GM12878 (cell line): ENCODE measurements at places on chromosomes 1 and 21. TPM values are rescaled to one million over a fixed set of nuclear protein-coding genes. Genes with fewer than 3 reads are reported as not detected.

- no peak for DNase-seq
- 0 out of 2 replicates have a peak, but pooled peaks cover 1% of the 10 kb centered on the region for H3K27me3 ChIP-seq
- H3K4me3 ChIP-seq = no peak overlapping the region
- no peaks in the 10 kb centered on the region for H3K4me1 ChIP-seq
- H3K27ac ChIP-seq = no peak overlapping the region
Observed at GRCh38 chr1:62294261-62294660, 25.0 kb downstream of the KANK4 start.

GRCh38 chr1:47487850-47488450 lies 50.1 kb downstream of the FOXD2 start:
- DNase-seq = no peak
- H3K27me3 ChIP-seq = peaks cover 3% of the 10 kb centered on the region
- H3K27ac ChIP-seq = no peak overlapping the region

TP73 gene
- 49.6 and 54.2 TPM in 2 replicates for total RNA-seq

DNA sequence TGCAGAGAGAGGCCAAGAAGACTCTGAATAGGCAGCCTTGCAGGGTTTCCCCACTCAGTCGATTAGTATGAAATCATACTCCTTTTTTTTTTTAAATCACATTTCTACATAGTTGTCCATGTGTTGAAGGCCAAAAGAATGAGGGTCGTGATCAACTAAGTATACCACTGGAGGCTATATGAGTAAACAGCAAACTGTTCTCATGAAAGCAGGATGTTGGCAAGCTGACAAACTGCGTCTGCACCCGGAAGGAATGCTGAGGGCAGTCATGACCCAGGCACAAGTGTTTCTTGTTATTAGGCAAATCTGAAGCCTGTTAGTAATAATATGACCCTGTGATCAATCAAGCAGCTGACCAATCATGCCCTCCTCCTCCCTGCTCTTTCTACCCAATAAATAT lies 213.2 kb downstream of the USH2A start:
- H3K4me1 ChIP-seq = no peaks in the 10 kb centered on the region
- no peaks in the 10 kb centered on the region for H3K36me3 ChIP-seq
- no peak overlapping the region for H3K27ac ChIP-seq
- DNase-seq = no peak
- no peaks in the 10 kb centered on the region for H3K27me3 ChIP-seq
- no peak overlapping the region for H3K4me3 ChIP-seq

- H3K36me3 ChIP-seq = no peaks in the 10 kb centered on the region
- no peaks in the 10 kb centered on the region for H3K27me3 ChIP-seq
- no peak overlapping the region for H3K4me3 ChIP-seq
- no peak for DNase-seq
- H3K27ac ChIP-seq = no peak overlapping the region
Observed at GRCh38 chr1:112027696-112028095, 38.2 kb upstream of the KCND3 start.

- H3K4me1 ChIP-seq = no peaks in the 10 kb centered on the region
- peaks cover 2% of the 10 kb centered on the region; the same call in 1 of the 2 replicates for H3K27me3 ChIP-seq
- no peak overlapping the region for H3K27ac ChIP-seq
- no peak for DNase-seq
Observed at GRCh38 chr1:69569175-69569541, 1.4 kb downstream of the LRRC7 start.

CHRM3 gene
- total RNA-seq = not detected in 2 replicates

GJB5 gene
- not detected in 2 replicates for total RNA-seq

DNA sequence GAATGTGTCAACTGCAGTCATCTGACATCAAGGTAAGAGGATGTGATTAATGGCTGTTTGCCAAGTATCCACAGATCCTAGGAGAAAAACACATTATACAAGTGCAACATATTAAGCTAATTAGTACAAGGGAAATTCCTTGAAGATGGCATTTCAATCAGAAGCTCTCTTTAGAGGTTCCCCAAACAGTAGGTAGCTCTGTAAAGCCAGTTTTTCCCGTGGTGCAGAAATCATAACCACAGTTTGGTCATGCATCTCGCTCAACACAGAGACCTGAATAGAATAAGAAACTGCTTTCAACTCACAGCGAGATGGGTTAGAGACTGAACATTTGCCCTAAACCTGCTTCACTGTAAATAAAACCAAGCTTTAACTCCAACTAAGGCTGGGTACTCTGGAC lies 230.5 kb upstream of the CAMK1G start:
- H3K27me3 ChIP-seq = no peaks in the 10 kb centered on the region
- H3K27ac ChIP-seq = no peak overlapping the region
- DNase-seq = no peak
- H3K36me3 ChIP-seq = no peaks in the 10 kb centered on the region

LDLRAD1 gene
- not detected in 2 replicates for total RNA-seq

DNA sequence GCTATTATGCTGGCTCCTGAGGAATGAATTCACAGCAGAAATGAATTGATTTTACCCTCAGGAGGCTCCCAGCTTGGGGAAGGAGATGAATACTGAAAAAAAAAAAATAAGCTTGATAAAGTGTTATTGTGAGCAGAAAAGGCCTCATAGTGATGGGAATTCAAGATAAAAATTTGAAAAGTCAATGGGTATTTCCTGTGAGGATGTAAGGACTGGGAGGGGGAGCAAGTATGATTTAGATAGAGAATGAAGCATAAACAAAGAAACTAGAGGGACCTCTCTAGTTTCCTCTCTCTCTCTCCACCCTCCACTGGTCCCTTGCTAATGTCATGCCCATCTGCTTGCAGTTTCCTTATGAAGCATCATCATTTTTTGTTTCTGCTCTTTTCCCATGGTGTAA lies 439.0 kb upstream of the PLXNA2 start:
- H3K27ac ChIP-seq = no peak overlapping the region
- no peaks in the 10 kb centered on the region for H3K4me1 ChIP-seq
- H3K36me3 ChIP-seq = no peaks in the 10 kb centered on the region
- no peak for DNase-seq
- H3K27me3 ChIP-seq = peaks cover 1% of the 10 kb centered on the region
- no peak overlapping the region for H3K4me3 ChIP-seq

DNA sequence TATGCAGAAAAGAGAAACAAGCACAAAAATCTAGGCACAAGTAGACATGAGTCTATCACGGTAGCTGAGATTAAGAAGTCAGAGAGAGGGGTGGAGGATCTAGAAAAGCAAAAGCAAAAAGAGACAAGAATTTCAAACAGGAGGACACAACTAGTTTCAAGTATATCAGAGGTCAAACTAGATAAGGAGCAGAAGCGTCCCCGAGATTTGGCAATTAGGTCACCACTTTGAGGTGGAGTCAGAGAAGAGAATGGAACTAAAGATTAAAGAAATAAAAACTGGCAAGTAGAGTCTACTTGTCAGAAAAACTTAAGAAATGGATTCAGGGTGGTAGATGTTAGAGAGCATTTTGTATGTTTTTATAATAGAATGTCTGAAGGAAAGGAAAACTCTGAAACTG lies 2.3 kb downstream of the SF3B4 start:
- no peak overlapping the region for H3K4me3 ChIP-seq
- H3K4me1 ChIP-seq = peaks cover 10% of the 10 kb centered on the region
- no peaks in the 10 kb centered on the region for H3K27me3 ChIP-seq
- peaks cover 11% of the 10 kb centered on the region for H3K36me3 ChIP-seq
- H3K27ac ChIP-seq = no peak overlapping the region

CFAP141 gene
- total RNA-seq = not detected in 2 replicates

SPRR3 gene
- not detected in 2 replicates for total RNA-seq

- H3K4me3 ChIP-seq = peak overlapping the region; percentile 46; the same call in 1 of the 2 replicates
- H3K4me1 ChIP-seq = peaks cover 19% of the 10 kb centered on the region
- peak overlapping the region; percentile 29; the same call in 1 of the 2 replicates for H3K27ac ChIP-seq
- peak; percentile 82 for DNase-seq
Observed at GRCh38 chr1:8604041-8604945, 213.1 kb downstream of the RERE start.

- H3K36me3 ChIP-seq = no peaks in the 10 kb centered on the region
- DNase-seq = no peak
- H3K4me3 ChIP-seq = no peak overlapping the region
- no peak overlapping the region for H3K27ac ChIP-seq
Observed at GRCh38 chr1:184684285-184685074, 70.2 kb downstream of the EDEM3 start.

DNA sequence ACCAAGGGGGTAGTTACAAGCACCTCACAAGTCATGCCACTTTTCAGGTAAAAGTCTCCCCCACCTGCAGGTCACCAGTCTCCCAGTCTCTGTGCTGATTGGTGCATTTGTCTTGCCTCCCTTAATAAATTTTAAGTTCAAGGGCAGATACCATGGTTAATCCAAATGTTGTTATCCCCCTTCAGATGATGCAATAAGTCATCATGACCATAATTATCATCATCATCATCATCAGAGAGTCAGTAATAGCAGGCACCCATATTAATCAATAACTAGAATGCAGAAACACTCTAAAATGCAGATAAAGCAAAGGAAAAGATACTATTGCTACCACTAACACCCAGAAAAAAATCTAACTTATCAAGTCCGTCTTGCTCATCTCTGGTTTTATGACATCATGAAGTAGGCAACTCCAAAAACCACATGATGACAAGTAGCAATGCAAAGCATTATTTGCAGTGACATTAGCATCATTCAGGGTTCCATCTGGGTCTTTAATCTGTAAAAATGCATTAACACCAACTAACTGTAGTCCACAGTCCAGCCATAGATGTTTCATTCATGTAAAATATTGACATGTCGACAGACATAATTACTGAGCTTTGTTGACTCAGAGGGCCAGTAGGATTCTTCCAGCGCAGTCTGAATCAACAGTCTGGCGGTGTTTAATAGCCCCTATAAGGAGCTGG lies 492.0 kb upstream of the RUNX1 start:
- no peak overlapping the region for H3K27ac ChIP-seq
- H3K4me3 ChIP-seq = no peak overlapping the region
- no peaks in the 10 kb centered on the region for H3K4me1 ChIP-seq
- DNase-seq = no peak

- H3K27ac ChIP-seq = no peak overlapping the region
- H3K36me3 ChIP-seq = peaks cover 2% of the 10 kb centered on the region; the same call in 1 of the 2 replicates
- DNase-seq = no peak
- H3K4me1 ChIP-seq = no peaks in the 10 kb centered on the region
Observed at GRCh38 chr21:37193676-37194075, 73.5 kb downstream of the VPS26C start.
